SW 1271 (cell line): ENCODE measurements at places on chromosomes 4 and X.

GRCh38 chr4:189809241-189809735, 131.4 kb upstream of the FRG1 start:
- DNase-seq = no peak

DNA sequence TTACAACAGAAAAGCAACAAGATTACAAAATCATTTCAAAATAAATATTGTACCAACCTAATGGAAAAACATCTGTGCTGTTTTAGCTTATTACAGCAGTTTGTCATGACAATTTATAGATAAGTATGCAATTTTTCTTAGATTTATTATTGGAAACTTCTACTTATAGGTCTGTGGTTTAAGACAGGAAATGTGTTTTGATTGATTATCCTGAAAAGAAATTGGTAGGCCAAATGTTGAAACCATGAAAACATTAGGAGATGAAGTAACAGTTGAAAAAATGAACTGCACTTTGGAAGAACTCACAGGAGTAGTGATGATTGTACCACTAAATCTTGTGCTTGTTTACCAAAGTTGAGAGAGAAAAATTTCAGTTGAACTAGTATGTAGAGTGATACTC, 162.2 kb upstream of the GIMD1 start:
- no peak for DNase-seq

- no peak for DNase-seq
Measured at GRCh38 chr4:150336676-150337412, 245.1 kb upstream of the MAB21L2 start.

- no peak for DNase-seq
Measured at GRCh38 chrX:153740631-153741222, 16.1 kb downstream of the ABCD1 start.

DNA sequence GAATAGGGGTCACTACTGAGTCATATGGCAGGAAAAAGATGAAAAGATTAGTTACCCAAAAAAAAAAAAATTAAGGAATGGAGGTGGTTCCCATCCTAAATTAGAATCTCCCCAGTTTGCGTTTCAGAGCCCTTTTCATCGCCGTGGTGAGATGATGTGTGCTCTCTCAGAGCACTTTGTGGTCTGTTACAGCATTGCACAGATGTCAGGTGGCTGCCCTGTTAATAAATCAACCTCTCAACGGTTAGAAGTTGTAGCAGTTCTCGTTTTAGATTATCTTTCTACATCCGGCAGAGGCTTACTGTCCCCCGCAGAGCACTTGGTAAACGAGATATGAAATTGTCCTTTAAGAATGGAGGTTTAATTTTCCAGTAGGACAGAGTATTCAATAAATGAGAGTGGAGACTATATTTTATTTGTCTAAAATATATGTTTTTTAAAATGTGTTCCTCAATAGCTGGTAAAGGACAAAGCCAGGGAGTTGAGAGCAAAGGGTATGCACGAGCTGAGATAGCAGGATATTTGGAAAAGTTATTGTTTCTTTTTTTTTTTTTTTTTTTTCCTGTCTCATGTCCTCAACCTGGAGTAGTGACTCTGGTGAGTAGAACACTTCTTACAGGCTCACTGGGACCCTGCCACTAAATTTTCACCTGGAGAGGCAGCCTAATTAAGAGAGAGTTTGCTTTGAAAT, 26.9 kb downstream of the AFF1 start:
- no peak for DNase-seq

GRCh38 chr4:165738571-165738970, 134.5 kb upstream of the TLL1 start:
- DNase-seq = no peak

DNA sequence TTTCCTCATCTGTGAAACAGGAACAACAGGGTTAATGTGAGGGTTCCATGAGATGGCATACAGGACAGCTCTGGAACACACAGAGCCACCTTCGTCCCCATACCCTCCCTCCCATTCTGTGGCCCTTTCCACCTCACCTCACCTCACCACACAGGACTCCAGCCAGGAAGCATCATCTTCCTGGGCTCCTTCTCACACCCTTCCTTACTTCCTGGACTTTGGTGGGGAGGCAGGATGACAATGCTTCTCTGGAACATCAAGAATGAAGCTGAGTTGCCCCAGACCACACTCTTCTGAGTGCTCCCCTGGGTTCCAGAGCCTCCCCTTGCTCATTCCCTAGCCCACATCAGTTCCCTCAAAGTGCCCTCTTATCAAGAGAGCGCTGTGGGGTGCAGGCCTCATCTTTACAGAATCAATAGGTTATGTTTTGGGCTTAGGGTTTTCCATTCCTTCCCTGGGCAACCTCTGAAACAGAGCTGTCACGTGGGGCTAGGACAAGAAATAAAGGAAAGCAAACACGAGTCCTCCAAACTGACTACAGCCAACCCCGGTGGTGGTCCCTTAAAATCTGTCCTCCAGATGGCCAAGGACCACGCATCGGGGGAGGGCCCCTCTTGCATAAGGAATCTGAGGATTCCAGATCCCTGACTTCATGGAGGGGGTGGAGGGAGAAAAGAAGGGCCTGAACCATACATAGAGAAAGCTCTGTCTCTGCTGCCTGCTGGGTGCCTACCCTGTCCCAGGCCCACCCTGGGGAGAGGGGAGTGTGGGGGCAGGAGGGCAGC, 74.4 kb upstream of the ATP6AP2 start:
- DNase-seq = no peak

GRCh38 chrX:136347706-136348105, 46.9 kb downstream of the ADGRG4 start:
- DNase-seq = no peak

DNA sequence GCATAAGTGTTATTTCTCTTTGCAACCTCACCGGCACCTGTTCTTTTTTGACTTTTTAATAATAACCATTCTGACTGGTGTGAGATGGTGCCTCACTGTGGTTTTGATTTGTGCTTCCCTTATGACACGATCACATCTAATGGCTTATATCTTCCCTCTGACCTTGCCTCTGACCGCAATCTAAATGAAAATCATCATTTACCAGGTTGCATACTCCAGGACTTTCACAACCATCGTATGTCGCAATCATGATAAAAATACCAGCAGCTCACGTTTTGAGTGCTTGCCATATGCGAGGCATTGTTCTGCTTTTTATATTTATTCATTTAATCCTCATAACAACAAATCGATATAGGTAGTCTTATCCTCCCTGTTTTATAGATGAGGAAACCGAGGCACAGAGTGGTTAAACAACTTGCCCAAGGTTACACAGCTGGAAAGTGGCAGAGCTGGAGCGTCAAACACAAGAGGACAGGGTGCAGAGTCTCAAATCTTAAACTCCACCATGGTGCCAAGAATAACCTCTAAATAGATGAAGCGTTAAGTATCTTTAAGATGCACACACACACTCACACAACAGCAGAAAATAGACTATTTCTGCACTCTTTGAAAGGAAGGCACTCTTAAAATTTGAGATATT, 102.2 kb downstream of the SEL1L3 start:
- DNase-seq = no peak

- DNase-seq = no peak
Measured at GRCh38 chr4:52588771-52589591, 70.1 kb downstream of the USP46 start.

- no peak for DNase-seq
Measured at GRCh38 chrX:14274691-14275090, 245.0 kb upstream of the GEMIN8 start.

- no peak for DNase-seq
Measured at GRCh38 chr4:72215198-72215597, 183.4 kb downstream of the NPFFR2 start.

DNA sequence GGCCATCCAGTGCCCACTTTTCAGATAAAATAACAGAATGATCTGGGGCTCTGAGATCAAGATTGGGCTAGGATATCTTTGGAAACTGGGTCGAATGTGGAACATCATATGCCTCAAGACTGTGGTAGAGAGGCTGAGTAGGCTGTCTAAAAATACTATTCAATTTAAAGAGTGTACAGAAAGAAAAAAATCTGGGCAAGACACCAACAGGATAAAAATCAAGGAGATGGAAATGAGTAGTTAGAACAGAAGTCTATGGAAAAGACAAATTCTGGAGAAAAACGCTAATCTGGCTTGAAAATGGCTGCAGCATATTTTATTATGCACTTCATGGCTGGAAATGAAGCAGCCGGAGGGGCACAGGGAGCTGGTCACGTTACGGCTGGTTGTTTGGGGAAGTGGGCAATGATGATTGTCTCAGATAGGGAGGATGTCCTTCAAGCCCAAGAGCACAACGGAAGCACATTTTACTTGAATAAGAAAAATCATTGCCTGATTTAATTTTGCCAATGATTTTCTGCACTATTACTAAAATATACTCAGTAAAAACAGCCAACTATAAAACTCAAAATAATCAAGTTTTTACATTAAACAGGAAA, 27.1 kb upstream of the MAPK10 start:
- DNase-seq = no peak

DNA sequence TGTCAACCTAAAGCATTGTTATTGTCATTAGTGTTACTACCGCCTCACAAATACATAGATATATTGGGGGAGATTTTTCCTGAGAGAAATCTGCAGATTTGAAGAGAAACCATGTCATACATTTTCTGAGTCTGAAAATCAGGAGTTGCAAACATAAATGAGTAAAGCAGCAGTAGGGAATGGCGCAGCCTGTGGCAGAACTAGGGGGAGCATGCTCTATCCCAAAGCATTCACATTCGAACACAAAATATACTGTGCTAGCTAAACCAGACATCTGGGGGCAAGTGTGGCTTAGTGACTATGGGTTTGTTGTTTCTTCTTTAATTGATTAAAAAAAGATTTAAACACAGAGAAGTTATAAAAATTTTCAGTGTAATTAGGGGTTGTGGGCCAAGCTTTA, 83.2 kb downstream of the CPE start:
- DNase-seq = no peak

GRCh38 chr4:114019276-114019968, 40.0 kb upstream of the ARSJ start:
- no peak for DNase-seq

DNA sequence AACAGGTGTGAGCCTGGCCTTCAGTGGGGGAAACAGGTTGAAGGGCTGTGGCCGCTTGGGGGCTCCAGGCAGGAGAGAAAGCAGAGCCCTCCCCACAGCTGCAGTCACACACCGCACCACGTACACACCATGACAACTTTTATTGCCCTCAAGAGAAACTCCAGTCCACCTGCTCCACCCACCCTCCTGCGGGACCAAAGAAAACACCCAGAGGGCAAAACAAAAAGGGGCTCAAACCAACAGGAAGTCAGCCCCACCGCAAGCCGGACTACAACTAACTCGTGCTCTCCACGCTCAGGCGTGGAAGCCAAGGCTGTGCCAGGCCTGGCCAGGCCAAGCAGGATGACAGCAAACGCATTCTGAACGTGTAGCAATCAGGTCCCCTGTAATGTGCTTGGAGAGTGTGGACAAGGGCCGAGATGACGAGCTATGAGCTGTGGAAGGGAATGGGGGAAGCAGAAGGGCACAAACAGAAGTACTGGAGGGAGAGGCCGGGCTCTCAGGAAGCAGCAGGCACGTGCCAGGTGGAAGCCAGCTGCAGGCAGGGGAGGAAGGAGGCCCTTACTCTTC, 12.7 kb downstream of the SLC6A8 start:
- DNase-seq = no peak

- DNase-seq = no peak
Measured at GRCh38 chr4:3470244-3471097, 7.4 kb downstream of the DOK7 start.

DNA sequence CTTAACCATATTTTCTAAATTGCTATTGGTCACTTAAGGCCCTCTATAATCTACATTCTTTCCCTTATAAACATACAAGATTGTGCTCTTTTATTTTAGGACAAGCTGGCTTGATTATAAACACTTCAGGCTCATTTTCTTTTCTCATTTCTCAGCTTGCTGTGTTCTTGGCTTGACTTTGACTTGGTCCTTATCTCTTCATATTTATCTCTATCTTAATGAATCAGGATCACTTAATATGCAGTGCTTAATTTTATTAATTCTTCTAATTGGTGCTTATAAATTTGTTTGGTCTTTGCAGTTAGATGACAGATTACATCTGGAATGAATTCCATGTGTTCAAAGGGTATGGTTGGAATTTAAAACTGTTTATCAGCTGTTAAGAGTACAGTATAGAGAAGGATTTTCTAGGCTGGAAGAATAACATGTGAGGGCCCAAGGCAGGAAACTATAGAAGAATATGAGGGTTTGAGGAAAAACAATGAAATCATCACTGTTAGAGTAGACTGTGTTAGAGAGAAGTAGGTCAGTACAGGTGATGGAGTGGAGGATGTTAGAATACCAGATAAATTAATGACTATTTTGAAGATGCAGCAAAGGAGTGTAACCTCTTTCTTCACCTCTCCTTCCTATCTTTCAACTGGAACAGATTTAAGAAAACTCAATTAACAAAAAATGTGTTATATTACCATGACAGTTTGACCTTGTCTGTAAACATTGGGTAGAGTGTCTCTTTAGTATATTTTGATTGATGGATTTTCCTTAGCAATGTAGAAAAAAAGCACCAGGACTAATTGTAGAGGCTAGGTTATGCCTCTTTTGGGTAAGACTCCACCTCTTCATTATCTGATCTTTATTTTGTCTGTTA, 169.6 kb downstream of the RAPGEF2 start:
- DNase-seq = no peak

GRCh38 chr4:19486400-19486799, 765.3 kb upstream of the SLIT2 start:
- DNase-seq = no peak

- no peak for DNase-seq
Measured at GRCh38 chr4:180296036-180296599, 1947.1 kb upstream of the TENM3 start.

DNA sequence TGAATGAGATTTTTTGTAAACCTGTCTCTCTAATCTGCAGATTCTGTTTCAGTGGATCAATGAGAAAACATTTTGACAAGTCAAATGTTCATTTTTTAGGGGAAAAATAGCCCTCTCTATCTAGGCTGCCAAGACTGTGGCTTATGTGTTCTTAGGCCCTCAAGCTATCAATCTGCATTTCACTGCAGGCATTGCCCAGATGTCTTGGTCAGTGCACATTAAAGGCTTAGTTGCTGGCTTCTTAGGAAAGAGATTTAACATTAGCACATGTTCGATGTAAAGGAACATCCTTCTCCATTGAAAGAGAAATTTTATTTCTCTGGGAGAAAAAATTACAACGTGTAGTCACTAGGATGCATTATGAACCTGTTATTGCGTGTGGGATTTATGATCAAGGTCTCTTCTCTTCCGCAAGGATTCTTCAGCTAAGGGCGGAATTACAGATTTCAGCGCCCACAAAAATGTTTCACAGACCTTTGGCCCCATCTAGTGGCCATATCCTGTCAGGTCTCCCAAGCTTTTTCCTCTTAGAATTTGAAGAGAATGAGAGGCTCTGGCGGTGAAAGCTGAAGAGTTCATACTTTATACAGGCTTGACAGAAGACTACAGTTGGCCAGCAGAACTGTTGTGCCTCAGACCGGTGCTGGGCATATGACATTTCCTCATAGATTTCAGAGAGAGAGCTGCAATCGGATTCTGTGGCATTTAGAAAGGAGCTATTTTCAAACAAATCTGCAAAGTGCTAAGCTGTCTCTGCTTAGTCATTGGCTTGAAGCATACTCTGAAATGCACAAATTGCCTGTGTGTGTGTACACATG, 144.6 kb upstream of the NOCT start:
- no peak for DNase-seq

DNA sequence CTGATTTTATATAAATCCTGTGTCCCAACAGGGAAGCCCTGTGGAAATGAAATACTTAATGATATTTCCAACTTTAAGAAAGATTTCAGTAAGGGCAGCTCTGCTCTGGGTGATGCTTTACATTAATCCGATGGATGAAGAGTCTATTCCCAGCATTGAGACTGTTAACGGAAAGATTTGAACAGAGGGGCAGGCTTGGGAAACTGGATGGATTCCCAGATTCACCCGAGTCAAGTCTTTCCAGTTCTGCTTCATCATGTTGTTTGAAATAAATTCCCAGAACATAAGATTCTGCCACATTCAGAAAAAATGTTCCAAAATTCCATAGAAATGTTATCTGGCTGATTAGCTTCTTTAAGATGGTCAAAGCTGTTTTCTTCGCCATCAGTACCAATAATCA, 246.0 kb downstream of the FBXW7 start:
- no peak for DNase-seq
